Testis (tissue), 5 donors: ENCODE measurements at places on chromosomes 5 and 9.
A peak's percentile ranks its signal among the peaks of the same experiment; 100 is the strongest.

DNA sequence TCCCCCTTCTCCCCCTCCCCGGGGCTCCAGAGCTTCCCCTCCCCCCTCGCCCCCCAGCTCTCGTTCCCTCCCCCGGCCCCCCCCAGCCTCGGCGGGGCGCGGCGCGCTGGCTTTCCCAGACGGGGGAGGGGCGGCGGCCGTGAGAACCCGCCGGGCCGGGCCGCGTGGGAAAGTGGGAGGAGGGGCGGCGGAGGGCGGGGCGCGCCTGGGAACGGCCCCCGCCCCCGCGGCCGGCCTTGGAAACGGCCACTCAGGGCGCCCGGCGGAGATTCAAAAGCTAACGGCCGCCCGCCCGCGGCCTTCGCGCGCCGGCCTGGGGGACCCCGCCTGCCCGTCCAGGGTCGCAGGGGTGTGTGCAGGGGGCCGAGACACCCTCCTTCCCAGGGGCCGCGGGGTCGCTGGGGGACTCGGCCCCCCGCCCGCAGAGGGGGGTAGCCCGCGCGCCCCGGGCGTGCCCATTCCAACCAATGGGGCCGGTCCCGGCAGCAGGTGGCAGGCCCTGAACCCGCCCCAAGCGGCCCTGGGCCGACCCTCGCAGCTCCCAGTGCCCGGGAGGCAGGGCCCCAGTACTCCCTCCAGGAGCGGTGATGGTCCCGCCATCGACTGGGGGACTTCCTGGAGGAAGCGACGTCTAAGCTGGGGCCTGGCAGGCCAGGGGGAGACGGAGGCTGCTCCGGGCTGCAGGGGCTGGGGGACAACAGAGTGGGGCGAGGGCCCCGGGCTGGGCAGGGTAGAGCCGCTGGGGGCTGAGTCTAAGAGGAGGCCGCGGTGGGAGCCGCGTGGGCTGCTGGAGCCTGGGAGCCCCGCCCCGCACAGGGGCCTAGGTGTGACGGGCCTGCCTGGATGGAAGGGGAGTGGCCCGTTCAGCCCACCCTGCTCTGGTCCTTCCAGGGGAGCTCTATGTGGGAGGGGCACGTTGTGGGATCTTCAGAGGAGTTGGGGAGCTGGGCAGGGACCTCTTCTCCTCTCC, 14.2 kb upstream of the NRARP start:
- peak; percentile 69 for DNase-seq

DNA sequence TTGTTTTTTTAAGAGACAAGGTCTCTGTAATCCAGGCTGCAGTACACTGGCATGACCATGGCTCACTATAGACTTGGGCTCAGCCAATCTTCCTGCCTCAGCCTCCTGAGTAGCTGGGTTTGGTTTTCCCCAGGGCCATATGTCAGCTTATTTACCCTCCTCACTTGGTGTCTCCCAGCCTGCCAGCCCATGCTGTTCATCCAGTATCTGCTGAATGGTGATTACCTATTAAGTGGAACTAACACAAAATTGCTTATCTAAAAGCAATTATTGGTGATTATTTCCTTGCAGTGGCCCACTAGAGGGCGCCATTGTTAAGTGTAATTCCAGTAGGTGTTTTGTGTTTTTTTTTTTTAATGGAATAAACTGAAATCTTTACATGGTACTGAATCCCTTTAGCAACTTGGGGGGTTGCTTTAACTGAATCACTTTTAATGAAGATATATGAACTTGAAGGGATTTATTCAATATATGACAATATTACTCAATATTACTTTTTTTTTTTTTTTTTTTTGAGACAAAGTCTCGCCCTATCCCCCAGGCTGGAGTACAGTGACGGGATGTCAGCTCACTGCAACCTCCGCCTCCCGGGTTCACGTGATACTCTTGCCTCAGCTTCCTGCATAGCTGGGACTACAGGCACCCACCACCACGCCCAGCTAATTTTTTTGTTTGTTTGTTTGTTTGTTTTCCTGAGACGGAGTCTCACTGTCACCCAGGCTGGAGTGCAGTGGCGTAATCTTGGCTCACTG, 13.8 kb downstream of the EXOSC2 start:
- peak; percentile 77 for DNase-seq

GRCh38 chr5:14718778-14719177, 54.3 kb downstream of the OTULIN start:
- no peak for DNase-seq

GRCh38 chr5:146390469-146390868, 51.8 kb downstream of the POU4F3 start:
- DNase-seq, result no peak

DNA sequence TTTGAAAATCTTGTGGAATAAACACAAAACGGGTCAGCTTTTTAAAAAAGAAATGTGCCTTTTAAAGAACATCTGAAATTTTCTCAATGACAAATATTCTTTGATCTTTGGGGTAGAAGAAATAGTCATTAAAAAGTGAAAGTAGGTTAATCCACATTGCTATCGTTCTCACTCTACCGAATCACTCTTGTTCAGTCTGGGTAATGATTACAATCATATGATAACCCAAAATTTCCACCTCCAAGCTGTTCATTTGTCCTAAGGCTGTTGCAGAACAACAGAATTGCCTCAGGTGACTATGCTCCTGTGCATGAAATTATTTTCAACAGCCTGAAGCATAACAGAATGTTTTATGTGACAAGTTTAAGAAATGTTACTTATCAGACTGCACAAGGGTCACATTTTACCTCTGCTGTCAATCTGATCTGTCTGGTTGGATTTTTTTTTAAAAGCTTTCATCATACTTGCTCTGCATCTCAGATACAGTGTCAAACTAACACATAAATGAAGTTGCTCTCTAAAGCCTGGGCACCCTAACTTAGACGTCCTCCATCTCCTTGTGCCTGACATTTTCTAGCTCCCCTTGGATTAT, 227.3 kb downstream of the LURAP1L start:
- DNase-seq, result no peak

- peak; percentile 25 for DNase-seq
Observed at GRCh38 chr5:132807163-132807838, 5.8 kb upstream of the SOWAHA start.

DNA sequence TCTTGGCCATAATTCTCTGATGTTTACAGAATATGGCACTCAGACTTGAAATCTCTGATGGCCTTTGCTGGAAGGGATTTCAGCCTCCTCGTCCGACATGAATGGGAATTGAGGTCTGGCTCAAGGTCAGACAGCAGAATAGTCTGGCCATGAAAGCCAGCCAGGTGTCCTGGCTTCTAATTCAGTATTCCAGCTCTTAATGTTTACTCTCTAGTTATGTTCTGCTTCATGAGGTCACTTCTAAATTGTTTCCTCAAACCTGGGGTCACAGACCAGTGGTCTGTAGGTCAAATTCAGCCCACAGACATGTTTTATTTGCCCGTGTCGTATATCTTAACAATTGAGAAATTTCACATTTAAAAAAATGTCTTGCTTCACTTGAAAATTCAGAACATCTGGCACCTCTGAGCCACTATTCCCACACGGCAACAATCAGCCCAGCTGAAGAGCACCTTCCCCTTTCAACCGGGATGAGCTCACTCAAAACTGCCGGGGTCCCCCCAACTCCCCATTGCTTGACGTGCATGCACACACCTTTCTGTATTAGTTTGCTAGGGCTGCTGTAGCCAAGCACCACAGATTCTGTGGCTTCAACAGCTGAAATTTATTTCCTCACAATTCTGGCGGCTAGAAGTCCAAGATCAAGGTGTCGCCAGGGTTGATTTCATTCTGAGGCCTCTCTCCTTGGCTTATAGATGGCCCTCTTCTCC, 243.5 kb downstream of the ENC1 start:
- DNase-seq, result no peak

- DNase-seq, result no peak
Observed at GRCh38 chr9:99594056-99594780, 227.5 kb upstream of the NR4A3 start.

DNA sequence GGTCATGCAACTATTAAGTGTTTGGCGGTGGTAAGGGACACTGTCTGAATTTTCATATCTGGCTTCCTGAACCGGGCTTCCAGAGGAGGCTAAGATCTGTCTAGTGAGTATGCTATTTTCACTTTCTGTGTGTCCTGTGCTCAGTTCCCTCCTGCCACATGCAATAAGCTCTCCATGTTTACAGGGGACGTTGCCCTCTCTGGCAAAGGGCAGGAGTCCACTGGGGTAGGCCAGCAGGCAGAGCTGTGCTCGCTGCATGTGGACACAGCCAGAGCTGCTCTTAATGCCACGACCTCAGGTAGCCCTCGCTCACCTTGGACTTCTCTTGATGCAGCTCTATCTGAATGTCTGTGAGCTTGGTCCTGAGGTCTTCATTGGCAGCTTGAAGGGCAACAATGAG, 111.2 kb downstream of the JAKMIP2 start:
- DNase-seq, result no peak

DNA sequence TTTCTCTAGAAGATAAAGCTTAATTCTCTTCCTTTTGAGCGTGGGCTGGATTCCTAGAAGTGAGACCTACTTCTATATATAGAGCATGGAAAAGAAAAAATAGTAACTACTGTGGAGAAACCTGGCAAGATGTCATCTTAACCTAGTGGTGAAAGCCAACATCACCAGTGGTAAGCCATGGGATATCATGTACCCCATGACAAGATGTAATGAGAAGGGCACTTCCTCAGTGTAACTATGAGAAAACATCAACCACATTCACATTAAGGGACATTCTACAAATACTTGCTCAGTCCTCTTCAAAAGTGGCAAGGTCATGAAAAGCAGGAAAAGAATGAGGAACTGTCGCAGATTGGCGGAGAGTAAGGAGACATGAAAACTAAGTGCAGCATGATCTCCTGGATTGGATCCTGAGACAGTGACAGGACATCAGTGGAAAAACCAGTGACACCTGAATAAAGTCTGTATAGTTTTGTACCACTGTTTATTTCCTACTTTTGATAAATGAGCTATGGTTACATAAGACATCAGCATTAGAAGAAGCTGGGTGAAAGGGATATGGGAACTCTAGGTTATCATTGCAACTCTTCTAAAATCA, 65.4 kb downstream of the PRRC1 start:
- no peak for DNase-seq

DNA sequence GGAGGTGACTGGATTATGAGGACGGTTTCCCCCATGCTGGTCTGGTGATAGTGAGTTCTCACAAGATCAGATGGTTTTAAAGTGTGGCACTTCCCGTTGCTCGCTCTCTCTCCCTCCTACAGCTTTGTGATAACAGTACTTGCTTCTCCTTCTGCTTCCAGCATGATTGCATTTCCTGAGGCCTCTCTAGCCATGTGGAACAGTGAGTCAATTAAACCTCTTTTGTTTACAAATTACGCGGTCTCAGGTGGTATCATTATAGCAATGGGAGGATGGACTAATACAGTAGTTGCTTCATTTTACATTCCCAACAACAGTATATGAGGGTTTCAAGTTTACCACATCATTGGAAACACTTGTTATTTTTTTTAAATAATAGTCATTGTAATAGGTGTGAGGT, 937.3 kb upstream of the ARRDC3 start:
- DNase-seq, result no peak

GRCh38 chr9:23826120-23826629, at the start of gene ELAVL2:
TSS of gene ELAVL2 (minus strand) at chr9:23826240. CDS start at chr9:23762234, 64,006 bp downstream.
- peak; percentile 98 for DNase-seq

- peak; percentile 86 for DNase-seq
Observed at GRCh38 chr9:72280913-72281500, 84.0 kb downstream of the ZFAND5 start.

DNA sequence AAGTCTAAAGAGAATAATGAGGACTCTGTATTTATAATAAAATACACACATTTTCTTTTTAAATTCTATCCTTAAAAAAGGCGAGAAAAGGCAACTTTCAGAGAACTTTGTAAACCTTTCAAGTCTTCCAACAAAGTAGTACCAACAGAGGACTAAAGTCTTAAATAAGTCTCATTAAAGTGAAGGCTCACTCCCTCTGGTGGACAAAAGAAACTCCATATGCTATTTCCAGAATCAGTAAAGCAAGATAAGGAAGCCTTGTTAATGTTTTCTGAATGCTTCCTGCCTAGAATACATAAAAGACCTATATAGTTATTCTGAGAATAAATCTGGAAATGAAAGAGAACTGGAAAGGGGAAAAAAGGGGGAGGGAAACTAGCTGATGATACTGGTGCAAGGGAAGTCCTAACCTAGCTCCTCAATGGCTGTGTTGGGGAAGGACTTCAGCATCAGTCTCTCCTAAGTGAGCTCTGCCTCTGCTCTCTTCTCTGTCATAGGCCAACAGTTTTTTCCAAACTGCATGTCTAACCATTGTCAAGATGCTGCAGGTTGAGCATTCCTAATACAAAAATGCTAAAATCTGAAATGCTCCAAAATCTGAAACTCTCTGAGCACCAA, 7.2 kb downstream of the HMGCS1 start:
- DNase-seq, result peak; percentile 18

GRCh38 chr5:394671-395155, 48.3 kb upstream of the EXOC3 start:
- DNase-seq, result no peak

GRCh38 chr9:107249131-107249533, 33.9 kb upstream of the RAD23B start:
- DNase-seq, result no peak

GRCh38 chr5:150295172-150295634, 5.6 kb upstream of the CAMK2A start:
- DNase-seq, result no peak

GRCh38 chr5:14156650-14157492, 13.7 kb downstream of the TRIO start:
- DNase-seq, result no peak

- DNase-seq, result no peak
Observed at GRCh38 chr9:76717613-76718012, 46.6 kb upstream of the PCA3 start.

DNA sequence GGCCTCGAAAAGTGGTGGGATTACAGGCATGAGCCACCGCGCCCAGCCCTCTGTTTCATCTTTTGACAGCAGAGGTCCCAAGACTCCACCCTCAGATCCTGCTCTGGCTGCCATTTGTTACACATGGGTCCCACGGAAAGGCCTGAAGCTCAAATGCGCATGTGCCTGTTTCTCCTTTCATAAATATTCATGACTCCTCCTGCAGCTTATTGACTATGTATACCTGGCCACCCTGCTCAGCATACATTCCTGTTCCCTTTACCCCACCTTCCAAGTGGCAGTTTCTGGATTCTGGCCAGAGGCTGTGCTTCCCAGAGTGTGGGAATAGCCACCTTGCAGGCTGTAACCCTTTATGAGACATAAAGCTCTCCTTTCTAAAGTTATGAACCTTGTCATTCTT, 46.5 kb downstream of the AUH start:
- DNase-seq, result no peak

- no peak for DNase-seq
Observed at GRCh38 chr9:4774209-4774608, 18.5 kb upstream of the RCL1 start.

GRCh38 chr5:160767062-160767461, 84.9 kb downstream of the ATP10B start:
- no peak for DNase-seq

DNA sequence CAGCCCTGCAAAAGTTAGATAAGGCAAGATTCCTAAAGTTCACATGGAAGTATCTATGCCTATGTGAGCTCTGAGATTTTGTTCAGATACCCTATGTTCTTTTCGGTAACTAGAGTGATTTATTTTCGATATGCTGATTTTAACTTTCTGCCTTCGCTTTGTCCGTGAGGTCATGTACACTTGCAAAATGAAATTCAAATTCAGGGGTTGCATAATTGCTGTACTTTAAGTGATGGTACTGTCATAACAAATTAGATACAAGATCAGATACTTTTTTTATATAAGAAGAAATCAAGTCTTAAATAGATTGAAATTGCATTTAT, 350 bp upstream of the ECPAS start:
- DNase-seq, result no peak
